ENCODE measurements at places on chromosomes 4 and X.

- no peak for DNase-seq
Observed at GRCh38 chr4:183328832-183329231, 6.6 kb upstream of the CLDN24 start.

- no peak for DNase-seq
Observed at GRCh38 chr4:57985161-57985560, 875.0 kb upstream of the IGFBP7 start.

- no peak for DNase-seq
Observed at GRCh38 chr4:149102765-149103164, 660.6 kb upstream of the NR3C2 start.

DNA sequence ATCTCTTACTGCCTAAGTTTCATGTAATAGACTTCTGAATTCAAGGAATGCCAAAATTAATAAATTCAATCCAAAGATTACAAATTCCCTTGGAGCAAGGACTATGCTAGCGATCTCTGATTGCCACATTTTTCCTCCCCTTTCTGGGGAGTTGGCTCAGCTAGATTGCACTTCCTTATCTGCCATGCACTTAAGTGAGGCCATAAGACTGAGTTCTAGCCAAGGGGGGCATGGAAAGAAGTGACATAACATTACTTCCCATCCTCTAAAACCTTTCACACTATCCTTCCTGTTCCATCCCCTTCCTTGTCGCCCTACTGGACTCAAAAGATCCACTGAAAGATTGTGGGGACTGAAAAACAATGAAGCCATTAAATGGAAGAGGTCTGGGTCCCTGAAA, 53.8 kb upstream of the TXK start:
- DNase-seq = no peak

- no peak for DNase-seq
Observed at GRCh38 chrX:42934020-42934726, 156.2 kb upstream of the PPP1R2C start.

All from KG1 (cell line).